ENCODE measurements at places on chromosomes 2 and 18. TPM values are rescaled to one million over a fixed set of nuclear protein-coding genes. Genes with fewer than 3 reads are reported as not detected.

GRCh38 chr2:195445639-195446038 is 211.4 kb upstream of the SLC39A10 start:
- ATAC-seq, result no peak

DNA sequence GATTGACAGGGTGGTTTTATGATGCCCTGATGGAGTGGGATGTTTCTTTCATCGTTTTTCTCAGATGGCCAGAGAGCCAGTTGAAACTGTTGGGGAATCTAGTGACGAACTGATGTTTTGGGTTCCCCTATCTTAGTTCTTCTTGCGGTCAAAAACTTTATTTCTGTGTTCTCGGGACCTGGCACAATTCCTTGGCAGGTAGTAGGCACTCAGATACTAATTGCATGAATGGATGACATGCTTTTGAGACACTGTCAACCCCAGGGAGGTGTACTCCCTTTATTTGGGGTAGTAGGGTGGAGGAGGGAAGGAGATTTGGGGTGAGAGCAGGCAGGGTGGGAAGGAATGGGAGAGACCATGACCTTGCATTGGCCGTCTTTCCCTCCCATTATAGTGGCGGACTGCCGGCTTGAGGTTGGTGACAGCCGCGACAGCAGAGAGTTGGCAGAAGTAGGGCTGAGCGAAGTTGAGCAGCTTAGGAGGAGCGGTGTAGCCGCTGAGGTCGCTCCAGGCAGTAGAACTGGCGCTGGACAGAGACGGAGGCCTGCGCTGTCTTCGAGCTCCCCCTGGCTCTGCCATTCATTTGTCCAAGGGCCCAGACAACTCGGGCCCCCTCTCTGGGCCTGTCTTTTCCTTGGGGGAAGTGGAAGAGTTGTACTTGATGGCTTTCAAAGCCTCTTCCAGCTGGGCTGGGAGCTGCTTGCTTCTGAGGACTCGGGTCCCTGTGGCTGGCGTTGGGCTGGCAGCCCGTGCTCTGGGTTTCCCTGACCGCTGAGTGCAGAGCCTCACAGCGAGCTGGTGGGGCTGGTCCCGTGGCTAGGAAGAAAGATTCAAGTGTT is 2.6 kb downstream of the TET3 start:
- ATAC-seq, result no peak

DNA sequence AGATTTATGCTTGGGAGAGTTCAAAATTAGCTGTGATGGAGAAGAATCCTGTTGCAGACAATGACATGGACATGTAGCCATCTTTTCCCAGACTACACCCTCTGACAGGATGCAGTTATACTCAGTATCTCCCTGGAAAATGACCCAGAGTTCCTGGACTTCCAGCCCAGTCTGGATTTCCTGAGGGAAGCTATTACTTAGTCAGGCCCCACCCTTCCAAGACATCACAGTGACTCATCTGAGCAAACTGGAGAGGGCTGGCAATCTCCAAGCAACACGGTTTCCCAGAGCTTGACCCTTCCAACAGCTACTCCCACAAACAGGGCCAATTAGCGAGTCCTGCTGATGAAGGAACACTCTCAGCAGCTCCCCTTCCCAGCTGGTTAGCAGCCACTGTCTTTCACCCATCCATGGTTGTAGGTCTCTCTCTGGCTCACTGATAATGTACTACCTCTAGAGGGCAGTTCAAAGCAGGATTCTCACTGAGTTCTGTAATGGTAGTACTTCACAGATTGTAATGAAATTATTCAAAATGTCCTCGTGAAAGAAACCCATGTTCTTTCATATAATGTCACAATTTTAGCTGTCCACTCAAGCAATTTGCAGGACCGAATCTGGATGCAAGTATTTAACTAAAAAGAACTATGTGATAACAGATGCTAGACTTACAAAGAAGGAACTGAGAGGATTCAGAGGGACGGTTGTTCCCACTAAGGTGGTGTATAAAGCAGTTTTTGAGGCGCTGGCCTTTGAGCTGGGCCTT is 110.2 kb downstream of the MDH1 start:
- peak; percentile 97 for ATAC-seq

DNA sequence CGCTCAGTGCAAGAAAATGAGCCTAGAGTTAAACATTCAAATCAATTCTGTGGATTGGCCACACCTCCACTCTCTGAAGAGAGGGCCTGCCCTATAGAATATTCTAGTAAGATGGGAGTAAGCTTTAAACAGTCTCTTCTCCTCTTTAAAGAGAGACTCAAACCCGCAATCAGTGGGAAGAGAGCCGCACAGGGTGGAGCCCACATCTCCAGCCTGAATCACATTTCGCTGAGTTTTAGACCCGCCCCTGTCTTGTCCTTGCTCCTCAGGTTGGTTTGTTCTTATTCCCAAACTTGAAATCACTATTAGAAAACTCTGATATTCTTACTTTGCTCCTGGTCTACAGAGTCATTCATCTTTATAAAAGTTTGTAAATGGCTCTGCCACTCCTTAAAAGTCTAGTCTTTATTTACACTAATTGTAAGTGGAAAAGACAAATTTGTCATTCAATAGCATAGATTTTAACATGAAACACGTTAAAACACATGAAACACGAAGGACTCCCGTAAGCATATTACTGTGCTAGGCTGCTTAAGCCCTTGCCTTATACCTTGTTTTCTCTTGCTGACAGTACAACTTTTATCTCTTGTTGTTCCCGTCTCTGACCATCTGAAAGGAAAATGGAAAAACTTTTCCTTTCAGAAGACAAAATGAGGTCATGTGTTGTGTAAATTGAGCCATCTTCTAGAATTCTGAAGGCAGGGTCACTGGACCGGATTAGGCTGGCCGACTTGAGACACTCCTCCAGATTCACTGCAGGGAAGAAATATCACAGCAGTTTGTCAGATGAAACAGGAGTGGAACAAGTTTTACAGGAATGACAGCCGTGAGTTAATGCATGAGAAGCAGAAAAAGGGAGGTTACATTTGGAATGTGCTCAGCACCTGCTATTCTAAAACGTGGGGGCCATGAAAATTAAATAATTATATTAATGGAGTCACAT is 5.6 kb downstream of the DSC1 start:
- peak; percentile 36 for ATAC-seq

KIF1A gene
- 107 TPM for total RNA-seq

SMC6 gene
- total RNA-seq, result 15.1 TPM

DNA sequence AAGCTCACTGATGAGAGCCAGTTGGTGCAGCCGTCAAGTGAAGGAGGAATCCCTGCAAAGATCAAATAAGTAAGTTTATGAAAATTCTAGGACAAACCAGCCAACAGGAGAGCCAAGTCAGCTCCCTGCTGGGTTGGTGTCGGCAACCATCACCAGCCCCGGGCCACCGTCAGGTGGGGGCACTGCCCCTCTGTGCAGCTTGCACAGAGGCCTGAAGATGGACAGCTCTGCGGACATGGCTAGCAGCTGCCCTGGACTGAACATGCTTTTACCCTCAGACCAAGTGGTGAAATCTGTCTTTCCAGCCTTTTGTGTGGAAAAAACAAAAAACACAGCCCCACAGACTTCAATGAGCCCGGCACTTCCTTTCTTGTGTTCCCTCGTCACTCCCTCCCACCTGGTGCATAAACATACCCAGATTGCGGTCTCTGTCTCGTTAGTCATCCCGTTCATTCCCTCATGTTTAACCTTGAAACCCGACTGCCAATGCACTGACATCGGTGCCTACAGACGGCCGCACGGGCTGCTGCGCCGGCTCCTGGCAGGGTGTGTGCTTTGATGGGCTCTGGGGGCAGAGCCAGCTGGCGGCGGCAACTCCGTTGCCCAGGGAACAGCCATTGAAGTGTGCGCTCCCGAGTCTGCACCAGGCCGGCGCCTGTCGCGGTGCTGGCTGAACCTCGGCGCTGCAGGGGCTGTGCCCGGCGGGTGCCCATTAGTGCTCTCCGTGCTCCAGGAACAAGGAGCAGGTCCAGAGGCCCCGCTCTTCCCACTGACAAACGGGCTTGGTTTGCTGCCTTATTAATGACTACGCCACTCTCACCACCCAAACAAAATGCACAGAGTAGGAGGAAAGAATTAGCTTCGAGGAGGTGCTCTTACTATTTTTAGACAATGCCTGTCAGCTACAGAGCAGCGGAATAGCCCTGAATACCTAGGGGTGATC is 95.3 kb downstream of the EIPR1 start:
- ATAC-seq, result peak; percentile 90

DNA sequence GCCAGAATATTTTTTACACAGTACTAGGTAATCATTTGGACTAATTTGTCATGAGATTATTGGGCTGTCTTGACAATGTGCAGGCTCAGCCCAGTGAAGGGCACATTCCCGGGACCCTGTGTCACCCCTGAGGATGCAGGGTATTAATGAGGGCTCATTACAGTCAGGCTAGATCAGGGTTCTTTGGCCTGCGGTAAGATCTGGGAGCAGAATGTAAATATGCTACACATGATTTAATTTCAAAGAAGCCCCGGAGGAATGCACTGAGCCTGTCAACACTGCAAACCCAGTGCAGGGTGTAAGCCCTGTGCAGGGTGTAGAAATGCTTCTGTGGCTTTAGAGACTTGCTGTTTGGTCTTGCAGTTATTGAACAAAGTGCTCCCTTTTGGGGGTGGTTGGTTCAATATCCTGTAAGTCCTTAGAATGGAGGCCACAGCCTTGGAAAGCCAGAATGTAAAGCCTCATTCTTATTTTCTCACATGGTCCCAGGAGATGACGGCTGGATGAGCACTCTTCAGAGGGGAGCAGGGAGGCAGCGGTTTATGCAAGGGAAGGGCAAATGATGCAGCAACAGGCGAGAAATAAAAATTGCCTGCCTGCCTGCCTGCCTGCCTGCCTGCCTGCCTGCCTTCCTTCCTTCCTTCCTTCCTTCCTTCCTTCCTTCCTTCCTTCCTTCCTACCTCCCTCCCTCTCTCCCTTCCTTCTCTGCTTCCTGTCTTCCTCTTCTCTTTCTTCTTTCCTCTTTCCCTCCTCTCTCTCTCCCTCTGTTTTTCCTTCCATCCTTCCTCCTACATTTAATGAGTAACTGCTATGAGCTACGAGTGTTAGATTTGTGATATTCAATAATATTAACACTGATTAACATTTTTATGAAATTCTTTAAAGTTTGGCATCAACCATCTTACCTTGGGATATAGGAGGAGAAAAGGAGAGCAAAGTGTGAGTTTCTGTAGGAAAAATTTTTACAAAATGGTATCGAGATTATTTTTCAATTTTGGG is 148.8 kb downstream of the VAPA start:
- peak; percentile 95 for ATAC-seq

CDH2 gene
- total RNA-seq, result 1.0 TPM

PFN4 gene
- total RNA-seq, result 1.00 TPM

- ATAC-seq, result no peak
Measured at GRCh38 chr18:35410561-35410960, 33.4 kb upstream of the ZNF396 start.

GRCh38 chr18:75364512-75365253 is 62.8 kb downstream of the SMIM21 start:
- no peak for ATAC-seq

Data from motor neuron (in vitro differentiated cells).